OCI-M1 (cell line): ENCODE measurements at places on chromosomes 13 and 19.

- DNase-seq: no peak
Measured at GRCh38 chr19:4035582-4035981, 28.0 kb downstream of the PIAS4 start.

- peak; percentile 88 for DNase-seq
Measured at GRCh38 chr19:2474232-2475017, 1.5 kb upstream of the GADD45B start.

DNA sequence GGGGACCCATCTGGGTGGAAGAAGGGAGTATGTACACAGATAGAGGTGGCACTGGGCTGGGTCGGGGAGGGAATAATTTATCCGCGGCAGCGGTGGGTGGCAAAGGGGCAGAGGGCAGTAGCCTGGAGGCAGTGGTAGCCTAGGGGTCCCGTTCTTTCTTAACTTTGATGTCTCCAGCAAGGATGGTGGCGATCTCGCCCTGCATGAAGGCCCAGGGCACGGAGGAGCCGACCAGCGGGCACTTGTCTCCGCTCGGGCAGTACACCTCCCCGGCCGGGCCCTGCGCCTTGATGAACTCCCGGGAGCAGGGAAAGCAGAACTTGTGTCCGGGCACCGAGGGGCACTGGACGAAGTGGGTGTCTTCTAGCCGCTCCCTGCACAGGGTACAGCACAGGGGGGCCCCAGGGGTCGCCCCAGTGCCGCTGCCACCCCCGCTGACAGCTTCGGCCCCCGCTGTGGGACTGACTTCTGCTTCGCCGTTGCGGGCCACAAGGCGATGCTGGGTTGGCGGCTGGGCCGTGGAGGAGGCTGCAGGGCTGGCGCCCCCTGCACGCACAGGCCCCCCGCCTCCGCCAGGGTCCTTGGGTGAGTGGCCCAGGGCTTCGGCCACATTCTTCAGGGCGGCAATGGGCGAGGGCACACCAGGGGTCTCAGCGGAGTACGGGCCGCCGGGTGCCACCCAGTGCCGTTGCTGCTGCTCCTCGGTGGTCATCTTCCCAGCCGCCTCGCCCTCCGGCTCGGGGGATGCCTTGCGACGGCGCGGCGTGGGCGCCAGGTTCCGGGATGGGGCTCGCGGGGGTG is 1.9 kb downstream of the IRF2BP1 start:
- DNase-seq: no peak

DNA sequence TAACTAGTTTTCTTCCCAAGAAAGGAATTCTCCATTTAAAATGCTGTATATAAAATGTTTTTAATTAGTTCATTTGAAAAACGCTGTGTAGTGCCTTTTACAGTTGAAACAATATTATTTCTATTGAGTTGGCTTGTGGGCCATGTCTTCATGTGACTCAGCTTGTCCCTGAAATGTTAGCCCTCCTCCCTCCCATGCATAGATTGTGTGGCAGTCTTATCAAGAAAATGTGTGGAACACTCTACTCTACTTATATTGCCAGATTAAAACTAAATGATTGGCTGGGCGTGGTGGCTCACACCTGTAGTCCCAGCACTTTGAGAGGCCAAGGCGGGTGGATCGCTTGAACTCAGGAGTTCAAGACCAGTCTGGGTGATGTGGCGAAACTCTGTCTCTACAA is 33.4 kb downstream of the TFDP1 start:
- DNase-seq: no peak

DNA sequence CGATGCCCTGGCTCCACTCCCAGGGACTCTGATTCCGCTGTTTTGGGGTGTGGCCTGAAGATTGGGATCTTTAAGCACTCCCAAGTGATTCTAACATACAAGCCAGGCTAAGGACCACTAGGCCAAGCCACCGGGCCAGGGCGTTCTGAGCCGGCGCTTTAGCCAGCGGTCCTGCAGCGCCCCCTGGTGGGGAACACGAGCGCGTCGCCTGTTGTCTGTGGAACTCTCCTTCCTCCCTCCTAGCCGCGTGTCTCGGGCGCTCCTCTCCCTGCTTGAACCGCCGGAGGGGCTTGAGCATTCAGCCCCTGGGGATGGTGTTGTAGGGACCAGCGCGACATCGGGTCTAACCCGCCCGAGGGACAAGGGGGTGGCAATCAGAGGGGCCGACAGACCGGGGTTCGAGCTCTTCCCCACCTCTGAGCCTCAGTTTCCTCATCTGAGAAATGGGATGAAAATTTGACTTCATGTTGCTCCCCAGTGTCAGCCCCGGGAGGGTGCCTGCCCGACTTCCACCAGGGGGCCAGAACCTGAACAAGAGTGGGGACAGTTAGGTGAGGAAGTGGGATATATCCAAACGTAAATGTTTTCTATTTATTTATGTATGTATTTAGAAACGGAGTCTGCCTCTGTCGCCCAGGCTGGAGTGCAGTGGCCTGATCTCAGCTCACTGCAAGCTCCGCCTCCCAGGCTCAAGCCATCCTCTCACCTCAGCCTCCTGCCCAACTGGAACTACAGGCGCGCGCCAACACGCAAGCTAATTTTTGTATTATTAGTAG is 18.0 kb upstream of the PNMA8B start:
- peak; percentile 90 for DNase-seq

GRCh38 chr13:112802802-112803195 is 113.0 kb downstream of the ATP11A start:
- peak; percentile 29 for DNase-seq

- DNase-seq: no peak
Measured at GRCh38 chr13:114118511-114119123, 13.8 kb downstream of the RASA3 start.
